ENCODE measurements at places on chromosomes 12 and 14.

DNA sequence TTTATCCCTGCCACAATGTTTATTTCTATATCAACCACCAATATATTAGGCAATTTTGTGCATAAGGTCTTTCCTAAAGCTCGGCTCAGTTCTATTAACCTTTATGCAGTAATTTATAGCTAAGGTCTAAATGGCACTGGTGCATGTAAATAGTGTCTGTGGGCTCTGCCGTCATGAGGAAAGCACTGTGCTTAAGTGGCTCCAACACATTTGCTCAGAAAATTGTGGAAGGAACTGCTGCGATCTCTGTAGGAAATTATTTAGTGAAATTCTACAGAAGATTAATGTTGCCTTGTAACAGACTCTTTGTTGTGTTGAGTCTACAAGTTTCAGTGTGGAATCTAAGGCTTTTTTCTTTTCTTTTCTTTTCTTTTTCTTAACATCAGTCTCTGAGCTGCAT lies 54.0 kb upstream of the EGLN3 start:
- DNase-seq, result no peak

GRCh38 chr12:44582521-44582920 lies 293.6 kb downstream of the NELL2 start:
- DNase-seq, result no peak

- no peak for DNase-seq
Observed at GRCh38 chr12:64538121-64538520, 72.2 kb upstream of the RASSF3 start.

GRCh38 chr12:82015623-82016347 lies 256.6 kb upstream of the PPFIA2 start:
- DNase-seq, result no peak

- DNase-seq, result no peak
Observed at GRCh38 chr14:94213021-94213420, 38.9 kb downstream of the PPP4R4 start.

DNA sequence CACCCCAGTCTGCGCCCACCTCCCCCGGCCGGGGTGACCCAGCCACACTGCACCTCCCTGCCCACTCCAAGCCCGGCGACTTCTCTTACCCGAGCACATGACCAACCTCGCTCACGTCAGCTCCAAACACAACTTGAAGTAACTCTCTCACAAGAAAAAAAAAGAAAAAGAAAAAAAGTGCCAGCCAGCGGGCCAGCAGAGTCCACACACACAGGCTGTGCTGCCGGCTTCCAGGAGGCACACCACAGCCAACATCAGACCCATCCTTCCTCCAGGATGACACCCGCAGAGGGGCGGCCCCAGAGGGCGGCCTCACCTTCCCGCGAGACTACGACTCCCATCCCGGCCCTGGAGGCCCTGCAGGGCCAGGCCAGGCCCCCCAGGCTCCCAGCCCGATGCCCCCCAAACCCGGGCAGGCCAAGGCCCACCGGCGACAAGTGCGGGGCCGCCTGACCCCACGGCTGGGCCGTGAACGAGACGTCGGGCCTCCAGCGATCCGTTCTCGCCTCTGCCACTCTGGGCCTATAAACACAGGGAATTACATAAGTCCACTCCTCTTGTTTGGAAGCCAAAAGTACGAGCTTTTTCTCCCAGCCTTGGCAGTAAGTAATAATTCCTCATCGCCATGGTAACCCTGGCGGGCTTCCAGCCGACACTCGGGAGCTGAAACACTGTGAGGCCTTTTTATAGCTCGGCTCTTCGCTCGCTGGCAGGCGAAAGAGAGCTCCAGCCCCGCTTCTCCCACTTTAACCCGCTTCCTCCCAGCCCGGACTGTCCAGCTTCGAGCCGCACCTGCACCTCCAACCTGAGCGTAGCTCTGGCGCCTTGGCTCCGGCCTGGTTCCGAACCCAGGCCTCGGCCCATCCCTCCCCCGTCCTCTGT lies 49.1 kb downstream of the NCOR2 start:
- DNase-seq, result no peak

GRCh38 chr12:124487066-124487833 lies 80.2 kb downstream of the NCOR2 start:
- DNase-seq, result no peak

GRCh38 chr14:56002876-56003625 lies 115.2 kb upstream of the PELI2 start:
- no peak for DNase-seq
